ENCODE measurements at places on chromosomes 12 and 14.

GRCh38 chr14:79318371-79318770 is 892.9 kb downstream of the DIO2 start:
- peak; percentile 18 for DNase-seq

DNA sequence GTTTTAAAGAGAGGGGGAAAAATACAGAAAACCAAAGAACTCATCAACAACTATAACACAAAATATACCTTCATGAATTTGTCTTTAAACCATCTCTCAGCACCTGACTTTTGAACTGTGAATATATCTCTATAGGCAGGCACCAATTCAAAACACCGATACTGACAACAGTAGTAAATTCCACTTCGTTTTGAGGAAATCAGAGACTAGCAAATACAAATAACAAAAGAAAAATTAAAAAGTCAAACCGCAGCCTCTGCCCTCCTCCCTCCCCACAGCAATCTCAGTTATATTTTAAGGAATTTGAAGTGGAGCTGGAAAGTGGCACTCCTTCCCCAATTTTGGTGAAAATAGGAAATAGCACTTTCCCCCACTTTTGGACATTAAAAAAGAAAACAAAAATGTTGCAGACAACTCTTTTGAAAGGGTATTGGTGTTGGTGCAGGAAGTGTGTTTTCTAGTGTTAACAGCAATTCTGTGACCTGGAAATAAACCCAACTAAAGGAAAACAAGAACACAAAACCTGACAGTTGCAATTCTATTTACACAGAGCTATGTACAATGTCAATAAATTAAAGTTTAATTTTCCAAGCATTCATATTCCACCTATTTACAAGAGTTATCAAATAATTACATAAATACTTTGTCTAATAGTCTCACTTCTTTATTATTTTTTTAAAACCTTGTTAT is 13.5 kb downstream of the TBX3 start:
- DNase-seq = no peak

- DNase-seq = no peak
Observed at GRCh38 chr12:108507971-108508642, 7.0 kb upstream of the FICD start.

DNA sequence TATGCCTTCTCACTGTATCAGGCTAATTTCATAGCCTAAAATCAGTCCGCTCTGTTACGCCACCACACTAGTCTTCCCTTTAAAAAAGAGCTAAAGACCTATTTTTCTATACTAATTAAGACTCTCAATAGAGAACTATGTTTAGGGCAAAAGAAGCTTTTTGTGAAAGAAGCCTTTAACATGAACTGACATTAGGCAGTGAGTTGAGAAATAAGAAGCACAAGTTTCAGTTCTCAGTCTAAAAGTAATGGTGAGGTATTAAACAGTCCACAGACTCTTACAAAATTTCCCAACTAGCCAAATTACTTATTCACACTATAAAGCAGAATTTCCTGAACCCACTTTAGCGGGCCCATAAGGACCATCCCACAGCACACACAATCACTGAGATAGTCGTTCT is 93.7 kb downstream of the SOX5 start:
- no peak for DNase-seq

DNA sequence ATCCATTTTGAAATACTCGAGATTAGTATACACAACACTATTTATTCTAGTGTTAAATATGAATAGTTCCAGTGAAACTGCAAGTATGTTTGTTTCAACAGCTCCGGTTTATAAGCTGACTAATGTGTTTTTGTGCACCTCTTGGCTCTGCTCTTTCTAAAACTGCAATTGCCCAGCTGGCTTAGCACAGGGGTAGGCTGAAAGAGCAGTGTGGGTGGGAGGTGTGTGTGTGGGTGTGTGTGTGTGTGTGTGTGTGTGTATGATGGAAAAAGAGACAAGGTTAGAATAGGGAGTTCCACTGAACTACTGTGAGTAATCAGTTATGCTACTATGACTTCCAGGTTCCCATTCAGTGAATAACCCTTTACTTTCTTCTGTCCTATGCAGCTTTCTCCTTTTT is 37.8 kb upstream of the DDHD1 start:
- DNase-seq = no peak

DNA sequence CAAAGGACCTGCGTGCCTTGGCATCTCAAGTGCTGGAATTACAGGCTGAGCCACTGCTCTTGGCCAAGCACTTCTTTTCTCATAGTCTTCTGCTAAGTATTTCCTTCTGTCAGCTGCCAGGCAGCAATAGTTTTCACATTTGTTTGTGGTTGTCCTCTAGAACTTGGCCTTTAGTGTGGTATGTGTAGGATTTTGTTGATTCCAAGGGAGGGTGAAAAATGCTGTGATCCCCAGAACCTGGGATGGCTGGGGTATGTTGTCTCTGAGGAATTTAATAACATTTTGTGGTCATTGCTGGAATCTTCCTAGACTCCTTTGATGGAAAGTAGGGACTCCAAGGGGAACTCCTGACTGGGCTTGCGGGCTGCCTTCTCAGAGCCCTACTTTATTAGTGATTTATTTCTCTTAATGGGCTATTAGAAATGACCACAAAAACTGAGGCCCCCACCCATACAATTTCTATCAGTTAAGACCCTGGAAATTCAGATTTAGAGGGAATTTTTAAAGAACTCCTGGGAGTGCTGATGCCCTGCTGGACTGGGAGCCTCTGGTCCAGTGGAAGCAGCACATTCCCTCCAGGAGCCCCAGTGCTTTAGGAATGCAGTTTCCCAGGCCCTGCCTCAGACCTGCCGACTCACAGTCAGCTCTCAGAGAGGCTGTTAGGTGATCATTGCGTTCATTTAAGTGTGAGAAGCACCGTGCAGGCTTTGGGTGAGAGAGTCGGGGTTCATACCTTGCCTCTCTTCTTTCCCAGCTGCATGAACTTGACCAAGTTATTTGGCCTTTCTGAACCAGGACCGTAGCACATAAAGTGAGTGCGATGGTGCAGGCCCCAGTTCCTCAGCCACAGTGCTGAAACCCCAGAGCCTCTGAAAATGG is 22.7 kb downstream of the TRAF3 start:
- no peak for DNase-seq

- DNase-seq = peak; percentile 65
Observed at GRCh38 chr14:56002876-56003625, 115.2 kb upstream of the PELI2 start.

DNA sequence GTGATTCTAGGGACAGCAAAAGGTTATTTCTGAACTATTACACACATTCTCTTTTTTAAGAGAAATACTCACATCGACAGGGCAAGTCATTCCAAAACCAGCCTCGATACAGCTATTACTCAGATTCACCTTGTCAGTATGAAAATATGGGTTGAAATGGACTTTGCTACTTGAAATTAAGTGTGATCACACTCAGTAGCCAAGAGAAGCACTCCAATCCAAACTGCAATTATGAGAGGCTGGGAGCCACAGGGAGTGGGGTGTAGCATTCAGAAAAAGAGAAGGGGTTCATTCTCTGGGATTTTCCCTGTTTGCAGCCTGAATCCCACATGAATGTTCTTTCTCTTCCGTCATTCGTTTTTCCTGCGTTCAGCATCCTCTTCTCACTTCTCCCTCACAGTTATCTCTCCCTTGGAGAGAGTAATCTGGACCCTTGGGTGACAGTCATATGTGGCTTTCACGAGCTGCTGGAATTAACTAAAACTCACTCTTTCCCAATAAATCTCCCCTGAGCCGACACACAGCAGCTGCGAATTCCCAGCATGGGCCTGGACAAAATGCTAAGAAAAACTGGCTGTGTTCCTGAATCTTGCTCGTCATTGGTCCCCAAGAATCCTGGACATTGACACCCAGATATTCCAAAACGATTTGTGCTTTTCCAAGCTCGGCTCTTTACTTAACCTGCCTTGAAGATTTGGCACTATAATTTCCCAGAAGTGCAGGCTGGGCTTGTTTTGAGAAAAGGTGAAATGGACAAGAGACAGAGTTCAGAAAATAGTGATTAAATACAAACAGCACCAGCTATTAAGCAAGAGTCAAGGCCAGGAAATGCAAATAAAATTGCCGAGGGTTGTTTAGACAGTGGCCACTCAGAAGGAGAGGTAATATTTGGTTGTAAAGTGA is 199.5 kb upstream of the PLEKHG7 start:
- DNase-seq = peak; percentile 82

- DNase-seq = peak; percentile 26
Observed at GRCh38 chr12:129610601-129611120, 293.2 kb downstream of the TMEM132D start.

GRCh38 chr14:31059152-31059924 is 33.2 kb upstream of the STRN3 start:
- DNase-seq = peak; percentile 80

Measured in NCI-H69 (cell line).